ENCODE measurements at places on chromosomes 4 and X.

GRCh38 chrX:7132335-7133049 is 15.0 kb upstream of the STS start:
- peak; percentile 10 for DNase-seq

DNA sequence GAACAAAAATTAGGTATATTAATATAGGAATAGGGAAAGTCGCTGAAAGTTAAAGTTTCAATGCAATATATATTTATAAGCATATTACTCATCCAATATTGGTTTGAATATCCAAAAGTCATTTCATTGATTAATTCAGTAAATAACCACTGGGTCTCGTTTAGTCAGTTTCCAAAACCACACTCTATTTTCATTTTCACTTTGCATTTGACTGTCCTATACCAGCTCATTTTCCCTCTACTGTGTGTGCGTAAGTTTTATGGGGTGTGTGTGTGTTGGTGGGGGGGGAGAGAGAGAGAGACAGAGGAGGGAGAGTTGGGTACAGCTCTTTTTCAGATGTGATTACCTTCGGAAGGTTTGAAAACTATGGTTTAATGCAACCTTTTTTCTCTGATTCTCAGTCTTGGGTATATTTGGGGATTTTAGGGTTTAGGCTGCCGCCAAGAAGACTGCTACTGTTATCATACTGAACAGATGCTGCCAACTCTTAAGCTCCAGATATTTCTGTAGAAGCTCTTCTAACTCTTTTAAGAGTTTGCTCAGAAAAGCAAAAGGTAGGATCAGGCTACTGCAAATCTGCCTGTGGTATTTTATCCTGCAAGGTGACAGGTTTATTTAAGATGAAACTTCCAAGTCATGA is 1427.4 kb downstream of the PCDH7 start:
- no peak for DNase-seq

DNA sequence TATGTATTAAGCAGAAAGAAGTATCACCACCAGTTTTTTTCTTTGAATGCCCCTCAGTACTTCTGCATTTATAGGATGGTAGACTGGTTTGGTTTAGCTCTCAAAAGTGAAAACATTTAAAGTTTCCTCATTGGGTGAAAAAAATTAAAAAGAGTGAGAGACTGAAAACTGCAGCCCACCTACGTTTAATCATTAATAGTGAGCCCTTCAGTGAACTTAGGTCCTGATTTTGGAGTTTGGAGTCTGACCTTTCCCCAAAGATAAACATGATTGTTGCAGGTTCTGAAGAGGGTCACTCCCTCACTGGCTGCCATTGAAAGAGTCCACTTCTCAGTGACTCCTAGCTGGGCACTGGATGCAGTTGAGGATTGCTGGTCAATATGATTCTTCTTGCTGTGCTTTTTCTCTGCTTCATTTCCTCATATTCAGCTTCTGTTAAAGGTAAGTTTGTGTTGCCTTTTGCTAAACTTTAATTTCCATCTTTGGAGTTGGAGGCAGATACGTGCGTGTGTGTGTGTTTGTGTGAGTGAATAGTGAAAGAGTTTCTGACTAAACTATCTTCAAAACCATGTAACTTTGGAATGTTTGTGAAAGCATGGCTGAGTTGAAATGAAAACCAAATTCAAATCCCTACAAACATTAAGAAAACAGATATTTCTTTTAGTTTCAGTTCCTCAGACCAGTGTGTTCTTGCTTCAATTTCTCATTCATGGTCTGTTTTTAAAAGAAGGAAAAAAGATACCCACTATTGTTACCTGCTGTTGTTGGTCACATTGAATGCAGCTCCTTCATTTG is at the start of gene MTTP:
Gene MTTP, plus strand, starts transcription at position 295 of the 795 bp plus-strand sequence. Its CDS starts 86 bp downstream, at position 381.
- DNase-seq, result no peak

- DNase-seq, result no peak
These were observed 30.7 kb downstream of the SRPX2 start for GRCh38 chrX:100674705-100675104.

- DNase-seq, result no peak
These were observed 128.2 kb downstream of the FRYL start for GRCh38 chr4:48651914-48652313.

GRCh38 chr4:98527534-98528269 is 130.7 kb downstream of the TSPAN5 start:
- DNase-seq, result no peak

- no peak for DNase-seq
These were observed 150.0 kb downstream of the SPOCK3 start for GRCh38 chr4:167084321-167084720.

GRCh38 chr4:79174490-79175252 is 151.2 kb downstream of the NAA11 start:
- no peak for DNase-seq

- no peak for DNase-seq
These were observed 1060.6 kb downstream of the STIM2 start for GRCh38 chr4:27921231-27921630.

GRCh38 chr4:165827018-165827417 is 46.0 kb upstream of the TLL1 start:
- no peak for DNase-seq

DNA sequence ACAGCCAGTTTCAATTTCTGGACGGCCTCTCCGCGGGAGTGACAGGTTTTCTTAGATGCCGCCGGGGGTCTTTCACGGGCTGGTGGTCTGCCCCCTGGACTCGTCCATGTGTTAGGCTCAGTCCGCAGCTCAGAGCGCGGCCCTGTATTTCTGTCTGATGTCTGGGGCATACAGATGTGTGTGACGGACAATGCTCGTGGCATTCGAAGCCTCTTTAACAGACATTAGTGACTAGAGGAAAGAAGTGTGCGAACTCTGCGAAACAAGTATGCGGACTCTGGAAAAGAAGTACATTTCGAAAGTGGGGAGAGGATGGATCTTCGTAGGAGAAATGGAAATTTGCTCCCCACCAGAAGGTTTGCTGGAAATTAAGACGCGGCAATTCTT is 793 bp upstream of the DCUN1D4 start:
- DNase-seq, result no peak

DNA sequence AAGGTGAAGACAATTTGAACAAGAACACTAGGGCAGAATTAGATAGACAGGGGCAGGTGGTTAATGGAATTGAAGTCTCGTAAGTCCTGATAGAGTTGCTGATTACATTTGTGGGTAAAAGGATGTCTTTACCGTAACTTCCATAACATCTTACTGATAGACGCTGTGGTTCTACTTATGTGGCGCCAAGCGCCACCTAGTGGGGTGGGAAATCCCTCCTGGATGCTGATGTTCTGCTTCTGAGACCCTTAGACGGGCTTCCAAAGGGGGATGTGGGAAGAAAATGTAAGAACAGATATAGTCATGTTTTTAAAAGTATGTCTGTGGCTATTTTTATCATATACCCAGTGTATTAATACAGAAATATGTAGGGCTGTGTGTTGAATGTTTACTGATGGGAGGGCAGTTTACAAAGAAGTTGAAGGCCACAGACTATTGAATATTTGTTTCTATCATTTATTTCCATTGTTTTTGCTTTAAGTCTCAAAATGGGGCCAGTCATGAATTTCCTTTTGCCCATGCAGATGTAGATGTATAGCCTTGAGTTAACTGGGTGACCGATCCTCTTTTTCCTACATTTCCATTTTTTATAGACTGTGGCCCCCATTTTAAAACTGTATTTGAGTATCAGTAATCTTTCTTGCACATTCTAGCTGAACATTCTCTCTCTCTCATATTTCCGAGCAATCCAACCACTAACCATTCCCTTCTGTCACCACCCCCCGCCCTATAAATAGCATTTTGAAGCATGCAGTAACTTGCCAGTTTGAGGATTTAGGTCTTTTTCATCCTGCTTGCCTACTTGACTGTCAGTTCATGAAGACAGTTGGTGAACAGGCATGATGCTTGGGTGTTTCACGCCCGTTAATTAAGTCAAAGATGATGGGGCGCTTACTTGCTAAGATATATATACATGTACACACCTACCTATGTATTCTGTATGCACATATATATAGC is 12.1 kb upstream of the TLR8 start:
- DNase-seq, result peak; percentile 46

- no peak for DNase-seq
These were observed 92.9 kb downstream of the EGF start for GRCh38 chr4:110005461-110006056.

DNA sequence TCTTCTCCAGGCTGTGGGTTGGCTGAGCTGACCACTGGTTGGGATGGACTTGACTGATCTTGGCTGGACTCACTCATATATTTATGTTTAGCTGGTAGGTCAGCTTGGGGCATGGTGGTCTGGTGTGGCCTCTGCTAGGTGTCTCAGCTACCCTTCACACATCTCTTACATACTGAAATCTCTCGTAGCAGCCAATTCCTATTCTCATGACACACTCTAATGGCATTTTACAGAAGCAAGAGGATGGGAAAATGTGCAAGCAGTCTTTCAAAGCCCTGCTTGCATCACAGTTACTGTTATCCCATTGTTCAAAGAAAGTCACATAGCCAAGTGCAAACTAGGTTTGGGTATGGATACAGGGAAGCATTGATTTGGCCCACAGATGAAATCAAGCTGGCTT is 55.5 kb upstream of the PCDH18 start:
- DNase-seq, result no peak

DNA sequence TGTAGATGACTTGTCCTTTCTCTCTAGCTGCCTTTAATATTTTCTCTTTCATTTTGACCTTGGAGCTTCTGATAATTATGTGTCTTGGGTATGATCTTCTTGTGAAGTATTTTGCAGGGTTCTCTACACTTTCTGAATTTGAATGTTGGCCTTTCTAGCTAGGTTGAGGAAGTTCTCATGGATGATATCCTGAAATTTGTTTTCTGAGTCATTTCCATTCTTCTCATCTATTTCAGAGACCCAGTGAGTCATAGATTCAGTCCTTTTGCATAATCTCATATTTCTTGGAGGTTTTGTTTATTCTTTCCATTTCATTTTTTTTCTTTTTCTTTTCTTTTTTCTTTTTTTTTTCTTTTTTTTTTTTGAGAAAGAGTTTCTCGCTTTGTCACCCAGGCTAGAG is 585.7 kb upstream of the PABPC4L start:
- DNase-seq, result no peak

- DNase-seq, result no peak
These were observed 78.8 kb downstream of the PDGFC start for GRCh38 chr4:156892805-156893204.

GRCh38 chrX:12898073-12898472 is 8.3 kb upstream of the TLR8 start:
- DNase-seq, result no peak

DNA sequence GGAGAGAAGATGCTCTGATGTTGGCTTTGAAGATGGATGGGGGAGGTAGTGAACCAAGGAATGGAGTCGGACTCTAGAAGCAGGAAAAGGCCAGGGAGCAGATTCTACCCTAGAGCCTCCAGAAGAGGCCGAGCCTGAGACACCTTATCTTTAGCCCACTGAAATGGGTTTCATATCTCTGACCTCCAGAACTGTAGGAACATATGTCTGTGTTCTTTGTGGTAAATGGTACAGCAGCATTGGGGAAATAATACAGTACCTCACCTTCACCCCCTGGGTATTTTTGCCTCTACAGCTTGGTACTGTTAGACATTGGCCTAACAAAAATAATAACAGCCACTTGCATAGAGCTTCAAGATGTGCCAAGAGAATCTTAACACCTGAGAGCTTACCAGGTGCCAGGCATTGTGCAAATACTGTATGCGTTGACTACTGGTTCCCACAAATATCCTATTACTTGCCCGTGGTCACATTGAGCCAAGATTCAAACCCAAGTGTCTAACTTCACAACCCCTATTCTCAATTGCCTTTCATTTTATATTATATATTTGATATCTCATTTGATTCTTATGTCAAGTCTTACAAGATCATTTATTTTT is 57.0 kb upstream of the PGM2 start:
- DNase-seq, result no peak

- no peak for DNase-seq
These were observed 13.6 kb downstream of the DDX53 start for GRCh38 chrX:23013366-23013765.

DNA sequence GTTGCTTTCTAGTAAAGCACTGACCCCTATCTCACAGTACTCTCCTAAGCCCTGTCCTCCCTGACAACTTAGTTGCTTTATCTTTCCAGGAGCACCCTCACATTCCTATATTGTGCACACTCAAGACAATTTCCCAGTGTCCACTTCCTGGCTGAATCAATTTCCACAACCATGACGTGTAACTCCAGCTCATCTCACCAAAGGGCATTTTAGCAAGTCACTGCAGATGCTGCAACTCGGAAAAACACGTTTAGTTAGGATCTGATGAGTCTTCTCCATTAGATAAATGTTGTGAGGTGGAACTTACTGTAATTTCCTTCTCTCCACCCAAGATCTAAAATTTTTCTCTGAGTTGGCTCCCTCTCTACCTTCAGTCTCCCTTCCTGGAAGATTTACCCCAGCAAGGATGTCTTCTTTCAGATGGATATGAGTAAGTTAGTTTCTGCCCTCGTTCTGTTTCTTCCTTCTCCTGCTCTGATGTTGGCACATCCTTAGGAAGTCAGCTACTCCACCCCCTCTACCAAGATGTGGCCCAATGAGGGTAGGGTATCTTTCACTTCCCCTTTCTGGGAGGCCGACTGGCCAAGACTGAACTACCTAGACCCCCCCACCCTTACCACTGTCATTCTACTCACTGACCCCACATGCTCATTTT is 28.8 kb upstream of the IL13RA1 start:
- no peak for DNase-seq

GRCh38 chrX:108914791-108915190 is 178.4 kb upstream of the IRS4 start:
- no peak for DNase-seq

DNA sequence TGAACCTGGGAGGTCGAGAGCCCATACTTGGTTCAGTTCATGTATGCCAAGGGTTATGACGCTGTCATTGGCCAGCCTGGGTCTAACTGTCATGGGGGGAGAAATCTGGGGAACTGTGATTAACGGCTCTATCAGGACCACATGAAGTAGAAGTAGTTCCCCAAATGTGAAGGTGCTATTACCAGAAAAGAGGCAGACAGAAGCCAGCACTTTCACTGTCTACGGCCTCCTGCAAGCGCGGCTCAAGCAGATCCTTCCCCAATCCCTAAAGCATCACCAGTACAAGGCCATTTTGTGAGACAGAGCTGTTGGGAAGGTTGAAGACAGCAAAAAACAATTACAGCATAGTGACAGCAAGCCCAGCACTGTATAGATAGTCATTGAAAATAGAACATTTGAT is 37.5 kb downstream of the HOPX start:
- DNase-seq, result no peak

DNA sequence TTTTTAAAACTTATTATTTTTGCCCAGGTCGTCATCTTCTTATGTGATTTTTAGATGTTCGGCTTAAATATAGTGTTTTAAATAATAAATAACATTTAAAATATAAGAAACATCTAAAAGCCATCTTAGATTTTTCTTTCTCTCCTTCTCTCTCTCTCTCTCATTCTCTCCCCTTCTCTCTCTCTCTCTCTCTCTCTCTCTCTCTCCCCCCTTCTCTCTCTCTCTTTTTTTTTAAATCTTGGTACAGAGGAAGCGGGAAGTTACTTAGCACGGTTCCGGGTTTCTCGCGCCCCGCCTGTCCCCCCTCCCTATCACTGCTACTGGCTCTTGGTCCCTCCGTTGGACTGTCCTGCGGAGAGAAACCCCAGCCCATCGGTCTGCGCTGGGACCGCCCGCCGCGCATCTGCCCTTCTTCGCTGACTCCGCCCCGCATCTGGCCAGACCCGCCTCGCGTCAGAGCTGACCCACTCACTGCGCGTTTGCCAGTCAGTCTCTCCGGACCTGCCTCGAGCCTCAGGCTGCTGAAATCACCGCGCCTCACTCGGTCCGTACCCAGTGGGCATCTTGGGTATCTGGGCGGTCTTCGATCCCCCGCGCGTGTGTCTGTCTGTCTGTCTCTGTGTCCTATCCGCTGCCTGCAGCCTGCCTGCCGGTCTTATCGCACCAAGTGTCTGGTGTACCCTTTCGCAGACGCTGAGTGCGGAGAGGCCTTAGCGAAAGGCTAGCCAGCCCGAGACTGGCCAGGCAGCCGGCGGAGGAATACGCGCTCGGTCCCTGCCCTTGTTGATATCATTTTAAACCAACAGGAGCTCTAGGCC is at the start of gene PABPC5:
Gene PABPC5, plus strand, starts transcription at position 489 of the 818 bp plus-strand sequence. CDS start 739 bp downstream, outside the sequence.
- DNase-seq, result no peak

Measured in activated naive CD4-positive, alpha-beta T cell treated with anti-CD3 and anti-CD28 coated beads, Interleukin-2, amount 50 U/mL, for 16 hours (primary cell).